Activated T-helper 1 cell treated with Interleukin-2 at 50 U/mL for 16 hours (primary cell): ENCODE measurements at places on chromosomes 5 and 9.

GRCh38 chr5:20524991-20525529 lies 537.1 kb upstream of the CDH18 start:
- DNase-seq: no peak

DNA sequence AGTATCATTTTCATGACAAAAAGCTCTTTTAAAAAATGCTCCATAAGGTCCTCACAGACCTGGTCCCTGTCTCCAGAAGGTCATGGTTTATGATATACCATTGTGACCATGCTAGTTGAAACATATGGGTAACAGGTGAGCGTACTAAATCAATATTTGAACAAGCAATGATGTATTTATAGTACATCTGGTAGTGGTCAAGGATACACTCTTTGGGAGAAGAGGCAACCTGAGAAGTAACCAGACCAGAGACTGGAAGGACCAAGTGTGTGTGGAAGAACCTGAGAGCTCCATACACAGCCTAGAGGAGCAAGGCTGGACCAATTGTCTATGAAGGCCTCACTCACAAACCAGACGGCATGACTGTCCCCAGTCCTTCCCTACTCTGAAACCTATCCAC lies 55.1 kb downstream of the LHFPL2 start:
- no peak for DNase-seq

DNA sequence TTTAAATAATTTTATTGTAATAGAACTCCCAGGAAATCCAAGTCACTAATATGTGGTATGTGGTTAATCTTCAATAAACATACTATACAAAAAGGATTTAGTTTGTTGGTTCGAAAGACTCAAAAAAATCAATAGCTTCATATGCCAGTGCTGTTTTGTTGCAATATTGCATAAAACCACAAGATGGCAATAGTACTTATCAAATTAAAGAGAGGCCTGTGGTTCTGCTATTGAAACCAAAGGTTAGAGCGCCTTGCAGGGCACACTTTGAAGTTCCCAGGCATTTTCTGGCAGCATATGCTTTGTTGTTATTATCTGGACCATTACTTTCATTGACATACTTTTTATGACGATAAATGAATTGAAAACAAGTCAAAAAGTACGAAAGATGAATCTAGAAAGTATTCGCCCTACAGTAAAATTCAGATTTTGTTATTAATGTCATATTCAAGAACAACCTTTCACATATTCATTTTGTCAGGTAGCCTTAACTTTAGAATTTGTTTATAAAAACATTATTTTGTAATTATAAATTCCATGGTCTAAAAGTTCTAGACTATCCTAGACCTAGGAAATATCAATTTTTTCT lies 316.3 kb downstream of the MCTP1 start:
- no peak for DNase-seq

GRCh38 chr9:136826188-136826541 lies 16.1 kb upstream of the AJM1 start:
- DNase-seq: no peak

- DNase-seq: no peak
Observed at GRCh38 chr5:60604771-60605170, 95.2 kb downstream of the DEPDC1B start.

GRCh38 chr9:126205265-126205664 lies 121.4 kb upstream of the MVB12B start:
- DNase-seq: no peak

GRCh38 chr9:694403-695154 lies 146.9 kb upstream of the DMRT1 start:
- DNase-seq: no peak
